ENCODE measurements at places on chromosomes 12 and 14. TPM values are rescaled to one million over a fixed set of nuclear protein-coding genes. Genes with fewer than 3 reads are reported as not detected.
A peak's percentile ranks its signal among the peaks of the same experiment; 100 is the strongest.

GRCh38 chr14:34137001-34137745 is 186.3 kb upstream of the EGLN3 start:
- DNase-seq: no peak

- no peak for DNase-seq
Measured at GRCh38 chr12:3077572-3078081, 448 bp downstream of the TSPAN9 start.

- no peak for DNase-seq
Measured at GRCh38 chr12:19298836-19299605, 140.3 kb upstream of the AEBP2 start.

The LRRC10 gene
- total RNA-seq: not detected

GRCh38 chr12:122545855-122546254 is 18.8 kb downstream of the KNTC1 start:
- DNase-seq: no peak

The ALKBH2 gene
- total RNA-seq: 35.6 TPM

The ST8SIA1 gene
- total RNA-seq: 2.5 TPM

DNA sequence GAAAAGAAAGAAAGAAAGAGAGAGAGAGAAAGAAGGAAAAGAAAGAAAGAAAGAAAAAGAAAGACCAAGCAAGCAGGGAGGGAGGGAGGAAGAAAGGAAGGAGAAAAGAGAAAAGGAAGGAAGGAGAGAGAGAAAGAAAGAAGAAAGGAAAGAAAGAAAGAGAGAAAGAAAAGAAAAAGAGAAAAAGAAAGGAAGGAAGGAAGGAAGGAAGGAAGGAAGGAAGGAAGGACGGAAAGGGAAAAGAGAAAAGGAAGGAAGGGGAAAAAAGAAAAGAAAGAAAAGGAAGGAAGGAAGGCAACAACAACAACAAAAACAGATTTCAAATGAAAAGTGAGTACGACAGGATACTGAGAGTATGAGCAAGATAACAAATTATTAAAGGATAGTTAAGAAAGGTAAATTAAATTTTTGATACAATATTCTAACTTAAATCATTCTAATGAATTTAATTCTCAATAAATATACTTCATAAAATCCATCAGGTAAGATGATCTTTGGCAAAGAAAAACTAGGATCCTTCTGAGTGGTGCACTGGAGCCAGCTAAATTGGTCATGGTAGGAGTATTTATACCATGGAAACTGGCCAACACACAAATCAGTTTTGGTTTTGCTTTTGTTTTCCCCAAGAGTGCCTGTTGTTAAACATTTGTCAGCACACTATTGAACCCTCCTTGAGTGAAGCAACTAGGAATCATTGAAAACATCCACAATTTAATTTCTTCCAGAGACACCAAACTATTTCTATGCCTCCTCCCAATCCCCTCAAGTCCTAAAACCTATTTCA is 56.1 kb upstream of the DYRK2 start:
- DNase-seq: no peak

GRCh38 chr12:27592548-27592947 is 68.5 kb downstream of the PPFIBP1 start:
- peak; percentile 13 for DNase-seq

DNA sequence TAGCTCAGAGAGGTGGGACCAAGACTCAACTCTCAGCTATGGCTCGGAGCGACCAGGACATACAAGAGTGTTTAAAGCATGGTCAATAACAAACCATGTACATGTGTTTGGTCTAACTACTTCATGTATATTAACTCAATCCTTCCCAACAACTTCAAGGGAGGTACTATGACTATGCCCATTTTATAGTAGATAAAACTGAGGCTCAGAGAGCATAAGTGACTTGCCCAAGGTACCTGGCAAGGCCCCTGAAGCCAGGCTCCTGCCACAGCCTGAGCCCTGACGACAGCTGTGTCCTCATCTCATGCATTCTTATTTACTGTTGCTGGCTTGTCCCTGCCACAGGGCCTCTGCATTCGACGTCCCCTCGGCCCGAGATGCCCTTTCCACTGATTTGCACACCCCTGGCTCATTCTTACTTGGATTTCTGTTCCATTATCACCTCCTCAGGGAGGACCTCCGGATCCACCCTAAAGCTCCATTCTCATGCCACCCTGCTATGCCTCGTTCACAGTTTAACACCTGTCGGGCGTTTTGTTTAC is 2.6 kb downstream of the TESC start:
- DNase-seq: no peak

GRCh38 chr12:49953151-49953550 is 2.6 kb downstream of the AQP2 start:
- DNase-seq: no peak

The ASIC1 gene
- 17.3 TPM for total RNA-seq

Measured in activated CD8-positive, alpha-beta T cell treated with anti-CD3 and anti-CD28 coated beads for 36 hours (primary cell).